ENCODE measurements at places on chromosomes 12 and 14.
A peak's percentile ranks its signal among the peaks of the same experiment; 100 is the strongest.

DNA sequence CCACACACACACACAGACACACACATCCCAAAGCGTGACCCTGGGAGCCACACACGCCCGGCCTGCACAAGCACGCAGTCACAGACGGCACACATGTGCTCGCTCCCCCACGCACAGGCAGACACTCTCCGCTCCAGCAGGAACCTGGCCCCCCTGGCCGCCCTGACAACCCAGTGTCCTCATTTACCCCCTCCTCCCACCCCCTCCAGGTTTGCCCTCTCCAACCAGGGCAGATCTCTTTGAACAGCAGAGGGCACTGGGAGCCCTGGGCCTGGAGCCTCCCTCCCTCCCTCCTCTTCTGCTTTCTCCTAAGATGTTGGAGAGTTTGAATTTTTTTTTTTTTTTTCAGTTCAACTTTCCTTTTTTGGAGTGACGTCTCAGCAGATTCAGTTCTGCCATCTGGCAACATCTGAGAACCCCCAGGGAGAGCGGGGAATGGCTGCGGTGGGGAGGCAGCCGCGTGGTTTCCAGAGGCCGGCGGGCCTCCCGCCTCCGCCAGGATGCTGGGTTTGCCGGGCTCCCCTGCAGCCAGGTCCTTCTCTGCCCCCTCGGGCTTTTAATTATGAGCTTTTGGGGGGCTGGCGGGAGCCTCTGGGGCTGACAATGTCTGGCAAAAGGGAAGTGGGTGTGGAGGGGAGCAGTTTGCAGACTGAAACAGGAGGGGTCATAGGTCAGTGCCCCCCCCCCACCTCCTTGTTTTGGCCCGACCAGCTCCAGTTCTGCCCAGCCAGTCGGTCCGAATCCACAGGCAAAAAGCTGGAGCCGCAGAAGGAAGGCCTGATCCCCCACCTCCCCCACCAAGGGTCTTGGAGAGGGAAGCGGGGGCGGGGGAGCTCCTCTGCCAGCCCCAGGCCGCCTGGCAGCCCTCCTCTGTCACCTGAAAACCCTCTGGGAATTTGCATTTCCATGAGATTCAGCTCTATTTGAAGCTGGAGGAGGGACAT, 1.3 kb upstream of the NCOR2 start:
- peak; percentile 27 for DNase-seq

GRCh38 chr14:89325299-89325883, 91.6 kb downstream of the FOXN3 start:
- no peak for DNase-seq

GRCh38 chr12:116474331-116474730, 84.8 kb upstream of the MAP1LC3B2 start:
- peak; percentile 30 for DNase-seq

DNA sequence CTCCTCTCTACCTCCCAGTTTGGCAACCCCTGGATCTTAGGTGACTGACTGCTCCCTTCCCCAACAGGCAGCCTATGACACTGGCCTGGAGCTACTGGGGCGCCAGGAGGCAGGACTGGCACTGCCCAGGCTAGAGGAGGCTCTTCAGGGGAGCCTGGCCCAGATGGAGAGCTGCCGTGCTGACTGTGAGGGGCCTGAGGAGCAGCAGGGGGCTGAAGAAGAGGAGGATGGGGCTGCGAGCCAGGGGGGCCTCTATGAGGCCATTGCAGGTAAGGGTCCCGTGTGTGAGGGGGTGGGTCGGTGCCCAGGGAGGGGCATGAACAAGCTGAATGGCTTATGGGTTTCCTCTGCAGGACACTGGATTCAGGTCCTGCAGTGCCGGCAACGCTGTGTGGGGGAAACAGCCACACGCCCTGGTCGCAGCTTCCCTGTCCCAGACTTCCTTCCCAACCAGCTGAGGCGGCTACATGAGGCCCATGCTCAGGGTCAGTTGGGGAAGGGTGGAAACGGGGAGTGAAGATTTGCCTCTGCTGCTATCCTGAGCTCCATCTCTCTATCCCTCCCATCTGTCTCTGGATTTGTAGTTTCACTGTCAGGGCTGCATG, 2.2 kb downstream of the P3H3 start:
- DNase-seq: no peak

DNA sequence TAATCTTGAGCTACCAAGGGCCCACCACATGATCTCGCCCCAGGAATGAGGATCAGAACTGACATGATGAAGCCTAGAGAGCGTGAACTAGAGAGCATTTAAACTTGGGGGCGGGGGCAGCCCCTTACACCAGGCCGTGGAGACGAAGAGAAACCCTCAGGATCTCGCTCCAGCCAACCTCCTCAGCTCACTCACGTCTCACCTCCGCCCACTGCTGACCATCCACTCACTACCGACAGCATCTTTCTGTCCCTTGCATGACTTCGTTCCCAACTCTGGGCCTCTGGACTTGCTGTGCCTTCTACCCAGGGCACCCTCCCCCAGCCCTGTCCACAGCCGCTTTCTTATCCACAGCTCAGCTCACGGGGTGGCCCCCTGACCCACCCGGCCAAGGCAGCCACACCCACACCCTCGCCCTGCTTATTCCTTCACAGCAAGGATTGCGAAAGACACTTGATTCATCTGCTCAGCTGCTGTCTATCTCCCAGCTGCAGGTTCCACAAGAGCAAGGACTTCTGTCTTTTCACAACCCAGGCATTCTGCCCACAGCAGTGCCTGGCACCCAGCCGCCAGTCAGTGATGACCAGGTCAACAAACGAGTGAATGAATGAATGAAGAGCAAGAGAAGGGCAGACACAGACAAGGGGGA, 6.4 kb downstream of the STX2 start:
- DNase-seq: peak; percentile 62

DNA sequence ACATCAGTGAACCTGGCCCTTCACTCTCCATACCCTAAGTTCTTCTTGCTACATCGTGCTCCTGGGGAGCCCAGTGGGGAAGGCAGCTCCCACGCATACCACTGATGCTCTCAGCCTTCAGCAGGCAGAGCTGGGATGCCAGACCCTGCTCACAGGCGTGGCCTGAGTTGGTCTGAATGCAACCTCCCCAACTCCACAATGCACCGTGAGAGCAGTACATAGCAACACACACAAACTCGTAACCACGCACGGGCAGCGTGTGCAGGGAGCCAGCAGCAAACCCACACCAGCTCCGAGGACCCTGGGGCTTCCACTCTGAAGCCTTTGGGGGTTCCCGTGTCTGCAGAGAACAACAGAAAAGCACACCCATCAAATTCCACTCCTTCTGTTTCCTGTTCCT, 37.3 kb downstream of the ANO2 start:
- DNase-seq: peak; percentile 5

DNA sequence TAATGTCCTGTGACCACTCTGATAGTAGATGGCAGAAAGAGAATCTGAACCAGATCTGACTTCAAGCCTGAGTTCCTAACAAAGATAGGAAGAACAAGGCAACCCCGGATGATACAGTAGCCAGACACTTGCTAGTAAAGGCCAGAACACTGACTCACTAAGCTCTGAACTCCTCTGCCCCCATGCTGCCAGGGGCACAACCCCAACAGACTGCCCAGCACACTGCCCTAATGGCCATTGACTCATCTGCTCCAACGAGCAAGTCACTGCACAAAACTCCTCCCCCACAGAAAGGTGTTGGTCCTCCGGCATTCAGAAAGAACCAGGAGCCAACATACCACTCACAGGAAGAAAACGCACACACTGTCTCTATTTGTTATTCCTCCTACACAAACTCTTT, 179.6 kb upstream of the NUDT4 start:
- DNase-seq: no peak

GRCh38 chr14:100615736-100616695, 28.8 kb upstream of the BEGAIN start:
- no peak for DNase-seq

- no peak for DNase-seq
Observed at GRCh38 chr12:122322501-122322900, 56.2 kb upstream of the VPS33A start.

- DNase-seq: no peak
Observed at GRCh38 chr12:128989287-128989686, 136.0 kb downstream of the GLT1D1 start.

DNA sequence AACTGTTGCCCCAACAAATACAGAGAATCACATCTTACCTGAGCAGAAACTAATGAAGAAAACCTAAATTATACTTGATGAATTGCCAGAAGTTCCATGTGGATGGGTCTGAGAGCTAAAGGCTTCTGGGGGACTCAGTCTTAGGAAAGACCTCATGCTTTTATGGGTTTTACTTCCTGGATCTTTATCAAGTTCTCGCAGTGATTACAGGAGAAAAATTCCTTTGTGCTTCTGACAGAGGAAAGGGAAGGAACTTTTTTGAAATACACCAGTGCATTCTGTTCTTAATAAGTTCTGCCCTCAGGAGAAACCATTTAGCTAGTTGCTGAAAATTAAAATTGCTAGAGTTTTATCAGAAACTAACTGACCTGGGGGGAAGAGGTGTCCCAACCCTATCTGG, 203.9 kb upstream of the KITLG start:
- DNase-seq: no peak

GRCh38 chr14:62079038-62079437, 316.8 kb downstream of the SNAPC1 start:
- DNase-seq: no peak

DNA sequence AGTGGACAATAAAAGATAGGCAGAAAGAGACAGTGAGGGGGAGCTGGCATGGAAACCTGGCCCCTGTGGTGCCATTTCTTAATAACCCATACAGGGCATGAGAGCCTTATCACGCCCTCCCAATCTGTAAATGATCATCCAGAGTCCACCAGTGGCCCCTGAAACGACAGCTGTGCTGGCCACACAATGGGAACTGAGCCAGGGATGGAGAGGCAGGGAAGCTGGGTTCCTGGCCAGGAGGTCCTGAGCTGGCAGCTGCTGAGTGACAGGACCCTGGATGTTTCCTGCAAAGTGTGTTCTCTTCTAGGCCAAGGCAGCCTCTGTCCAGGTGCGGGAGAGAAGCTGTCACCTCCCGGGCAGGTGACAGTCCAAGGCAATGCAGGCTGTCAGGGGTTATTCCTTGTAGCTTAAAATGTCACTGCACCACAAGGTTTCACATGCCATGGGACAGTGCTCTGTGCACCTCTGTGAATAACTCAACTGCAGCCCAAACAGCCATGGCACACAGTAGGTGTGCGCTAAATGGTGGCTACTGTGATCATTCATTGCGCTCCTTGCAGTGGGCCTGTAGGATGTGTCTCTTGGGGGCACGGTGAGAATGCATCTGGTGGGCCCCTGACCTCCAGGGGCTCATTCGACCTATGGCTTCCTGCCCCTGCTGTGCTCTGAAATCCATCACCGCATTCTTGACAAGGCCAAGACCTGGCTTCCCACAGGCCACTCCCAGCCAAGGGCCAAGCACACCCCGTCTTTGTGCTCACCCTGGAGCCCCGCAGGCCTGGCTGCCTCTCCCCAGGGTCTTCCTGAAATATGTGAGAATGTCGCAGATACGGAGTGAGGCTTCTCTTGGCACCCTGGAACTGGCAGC, 46.3 kb upstream of the BCL11B start:
- no peak for DNase-seq

- no peak for DNase-seq
Observed at GRCh38 chr14:74469548-74470518, 23.3 kb downstream of the NPC2 start.

- no peak for DNase-seq
Observed at GRCh38 chr12:68876461-68876860, 56.5 kb downstream of the CPM start.

GRCh38 chr12:42758806-42759205, 169.3 kb upstream of the PRICKLE1 start:
- DNase-seq: no peak

DNA sequence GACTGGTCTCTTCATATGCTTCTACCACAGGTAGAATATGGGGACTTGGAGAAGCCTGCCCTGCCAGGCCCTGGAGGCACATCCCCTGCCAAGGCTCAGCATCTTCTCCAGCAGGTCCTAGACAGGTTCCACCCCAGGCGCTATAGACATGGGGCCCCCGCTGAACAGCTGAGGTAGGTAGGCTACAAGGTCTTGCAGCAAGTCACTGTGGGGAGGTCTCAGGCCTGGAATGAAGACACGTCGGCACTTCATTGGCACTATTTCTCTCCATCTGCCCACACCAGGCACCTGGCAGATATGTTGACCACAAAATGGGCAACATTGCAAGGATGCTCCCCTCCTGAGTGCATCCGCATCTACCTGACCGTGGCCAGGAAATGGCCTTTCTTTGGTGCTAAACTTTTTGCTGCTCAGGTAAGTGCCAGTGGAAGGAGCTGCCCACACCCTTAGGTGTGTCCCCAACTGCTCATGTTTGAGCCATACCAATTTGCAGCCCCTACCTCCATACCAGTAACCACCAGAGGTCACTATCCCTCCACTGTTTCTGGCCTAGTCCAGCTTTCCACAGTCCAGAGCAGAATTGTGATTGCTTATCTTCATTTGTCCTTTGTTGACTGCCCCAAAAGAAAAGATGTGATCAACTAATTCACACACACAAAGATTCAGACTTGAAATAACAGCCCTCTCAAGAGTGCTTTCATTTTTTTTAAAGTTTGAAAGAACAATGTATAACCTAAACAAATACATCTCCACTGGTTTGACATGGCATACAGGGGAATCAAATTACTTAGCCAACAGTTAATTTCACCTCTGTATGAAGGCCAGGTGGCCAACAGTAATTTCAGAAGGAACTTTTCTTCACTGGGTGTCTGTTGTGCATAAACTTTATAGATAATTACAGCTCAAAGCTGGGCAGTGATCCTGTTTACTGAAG, 16.1 kb downstream of the PIGH start:
- DNase-seq: peak; percentile 68

DNA sequence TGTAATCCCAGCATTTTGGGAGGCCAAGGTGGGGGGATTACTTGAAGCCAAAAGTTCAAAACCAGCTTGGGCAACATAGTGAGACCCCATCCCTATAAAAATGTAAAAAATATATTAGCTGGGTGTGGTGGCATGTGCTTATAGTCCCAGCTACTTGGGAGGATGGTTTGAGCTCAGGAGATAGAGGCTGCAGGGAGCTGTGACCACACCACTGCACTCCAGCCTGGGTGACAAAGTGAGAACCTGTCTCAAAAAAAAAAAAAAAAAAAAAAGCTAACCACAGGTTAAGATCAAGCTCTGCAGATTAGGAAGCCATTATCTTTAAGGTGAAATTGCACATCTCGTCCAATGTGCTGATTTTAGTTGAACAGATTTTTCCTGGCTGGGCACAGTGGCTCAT, 23.7 kb upstream of the CERS5 start:
- DNase-seq: no peak

- no peak for DNase-seq
Observed at GRCh38 chr14:91374879-91375702, 42.5 kb downstream of the CCDC88C start.
